ENCODE measurements at places on chromosomes 1 and 21. TPM values are rescaled to one million over a fixed set of nuclear protein-coding genes. Genes with fewer than 3 reads are reported as not detected.

GRCh38 chr1:6523566-6523965 lies 30.7 kb downstream of the NOL9 start:
- DNase-seq: peak; percentile 77

CRP gene
- not detected for total RNA-seq

- no peak for DNase-seq
Measured at GRCh38 chr1:73887412-73887811, 310.6 kb downstream of the LRRIQ3 start.

GRCh38 chr1:38243106-38243505 lies 196.5 kb upstream of the POU3F1 start:
- peak; percentile 14 for DNase-seq

AIRE gene
- total RNA-seq: 0.10 TPM

- no peak for DNase-seq
Measured at GRCh38 chr1:211517006-211517405, 25.0 kb upstream of the RD3 start.

DNA sequence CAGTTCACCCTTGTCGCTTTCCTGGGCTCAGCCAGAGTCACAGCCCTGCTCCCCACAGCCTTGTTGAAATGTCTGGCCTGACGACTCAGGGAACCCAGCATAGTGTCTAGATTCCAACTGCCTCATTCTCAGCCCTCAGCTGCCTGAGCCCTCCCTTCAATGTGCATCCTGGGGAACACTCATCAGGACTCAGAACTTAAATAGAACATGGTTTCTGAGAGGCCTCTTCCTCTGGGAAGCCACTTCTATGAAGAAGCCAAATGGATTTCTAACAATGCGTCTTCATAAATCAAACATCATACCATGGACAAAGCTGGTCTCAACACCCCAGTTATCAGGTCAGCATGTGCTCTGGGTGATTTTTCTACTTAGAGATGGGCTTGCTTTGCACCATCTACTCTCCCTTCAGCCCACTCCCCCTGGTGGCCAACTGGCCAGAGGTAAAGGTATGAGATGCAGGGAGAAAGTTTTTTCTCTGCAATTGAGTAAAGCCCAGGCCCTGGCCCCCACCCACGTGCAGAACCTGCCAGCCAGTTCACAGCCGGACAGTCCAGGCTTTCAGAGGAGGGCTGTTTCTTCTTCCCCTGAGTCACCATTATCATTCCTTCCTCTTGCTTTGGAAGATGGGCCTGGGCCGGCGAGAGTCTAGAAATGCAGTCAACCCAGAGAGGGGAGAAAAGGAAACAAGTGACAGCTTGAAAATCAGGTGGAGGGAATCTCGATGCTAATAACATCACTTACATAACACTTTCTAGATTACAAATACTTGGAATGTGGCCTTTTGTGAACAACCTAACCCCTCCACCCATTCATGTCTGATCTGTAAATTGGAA lies 32.1 kb downstream of the CD244 start:
- peak; percentile 50 for DNase-seq
